ENCODE measurements at places on chromosomes 11 and 22.

DNA sequence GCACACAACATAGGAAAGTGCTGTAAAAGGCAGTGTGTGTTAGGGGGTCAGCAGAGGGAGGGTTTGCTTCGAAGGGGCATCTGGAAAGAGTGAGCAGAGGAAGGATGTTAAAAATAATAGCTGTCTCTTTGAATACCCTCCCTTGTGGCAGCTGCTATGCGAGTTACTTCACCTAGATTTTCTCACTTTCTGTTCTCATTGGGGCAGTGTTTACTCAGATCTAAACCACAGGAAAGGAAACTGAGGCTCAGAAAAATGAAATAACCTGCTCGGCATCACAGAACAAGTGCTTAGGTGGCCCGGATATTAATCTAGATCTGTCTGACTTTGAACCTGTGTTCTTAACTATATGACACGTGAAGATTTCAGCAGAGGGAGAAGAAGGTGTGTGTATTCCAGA is 125.3 kb downstream of the C11orf91 start:
- no peak for DNase-seq

GRCh38 chr22:40033586-40034380 is 39.0 kb downstream of the FAM83F start:
- DNase-seq, result no peak

DNA sequence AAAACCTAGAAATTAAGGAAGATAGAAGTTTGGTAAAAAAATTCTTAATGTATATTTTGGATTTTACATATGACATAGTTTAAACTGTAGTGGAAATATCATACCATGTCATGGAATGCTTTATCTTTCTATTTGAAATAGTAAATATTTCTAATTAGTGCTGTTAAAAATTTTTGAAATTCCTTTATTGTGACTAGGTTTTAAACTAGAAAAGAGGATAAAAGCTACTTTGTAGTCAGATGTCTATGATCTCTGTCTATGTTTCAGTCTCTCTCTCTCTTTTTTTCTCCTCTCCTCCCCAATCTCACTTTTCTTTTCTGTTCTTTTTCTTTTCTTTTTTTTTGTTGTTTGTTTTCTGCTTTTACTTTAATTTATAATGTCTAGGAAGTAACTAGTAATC is 226.2 kb downstream of the TMEM135 start:
- DNase-seq, result no peak

DNA sequence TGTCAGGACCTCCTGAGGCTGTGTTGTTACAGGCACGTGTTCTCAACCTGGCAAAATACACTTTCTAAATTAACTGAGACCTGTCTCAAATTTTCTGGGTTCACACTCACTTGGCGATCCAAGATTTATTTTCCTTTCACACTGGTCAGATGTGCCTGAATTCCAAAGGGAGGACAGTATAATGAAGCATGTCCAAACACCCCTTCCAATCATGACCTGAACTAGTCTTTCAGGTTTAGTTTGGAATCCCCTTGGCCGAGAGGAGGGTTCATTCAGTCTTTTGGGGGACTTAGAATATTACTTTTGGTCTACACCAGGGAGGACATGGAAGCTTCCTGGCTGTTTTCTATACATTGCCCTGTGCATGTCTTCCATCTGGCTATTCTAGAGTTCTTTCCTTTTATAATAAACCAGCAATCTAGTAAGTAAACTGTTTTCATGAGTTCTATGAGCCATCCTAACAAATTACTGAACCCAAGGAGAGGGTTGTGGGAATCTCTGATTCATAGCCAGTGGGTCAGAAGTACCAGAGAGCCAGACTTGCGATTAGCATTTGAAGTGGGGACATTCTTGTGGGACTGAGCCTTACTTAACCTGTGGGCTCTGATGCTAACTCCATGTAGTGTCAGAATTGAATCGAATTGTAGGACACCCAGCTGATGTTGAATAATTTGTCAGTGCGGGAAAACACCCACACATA is 14.8 kb upstream of the TMEM216 start:
- DNase-seq, result no peak

DNA sequence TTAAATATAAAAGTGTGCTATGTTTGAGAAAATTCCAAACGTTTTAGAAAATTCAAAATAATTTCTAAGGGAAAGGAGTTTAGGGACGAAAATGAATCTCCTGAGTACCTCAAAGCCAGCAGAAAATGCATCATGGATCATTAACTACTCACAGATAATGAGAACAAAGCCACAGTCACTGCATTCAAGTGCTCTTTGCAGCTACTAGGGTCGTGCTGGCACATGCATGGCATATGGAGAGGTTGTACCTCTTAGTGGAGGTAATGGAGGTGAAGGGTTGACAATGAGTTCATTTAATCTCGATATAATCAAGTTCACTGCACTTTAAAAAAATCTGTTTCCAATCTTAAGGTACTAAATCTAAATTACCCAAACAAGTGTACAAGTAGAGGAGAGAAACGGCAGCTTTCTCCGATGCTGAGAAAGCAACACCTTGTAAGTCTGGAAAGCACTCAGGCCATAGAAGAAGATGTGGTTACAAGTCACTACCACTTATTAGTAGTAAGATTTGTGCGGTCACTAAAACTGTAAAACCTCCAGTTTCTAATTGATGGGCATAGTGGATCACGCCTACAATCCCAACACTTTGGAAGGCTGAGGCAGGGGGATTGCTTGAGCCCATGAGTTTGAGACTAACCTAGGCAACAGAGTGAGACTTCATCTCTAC is 261.1 kb upstream of the ANO3 start:
- peak; percentile 99 for DNase-seq

DNA sequence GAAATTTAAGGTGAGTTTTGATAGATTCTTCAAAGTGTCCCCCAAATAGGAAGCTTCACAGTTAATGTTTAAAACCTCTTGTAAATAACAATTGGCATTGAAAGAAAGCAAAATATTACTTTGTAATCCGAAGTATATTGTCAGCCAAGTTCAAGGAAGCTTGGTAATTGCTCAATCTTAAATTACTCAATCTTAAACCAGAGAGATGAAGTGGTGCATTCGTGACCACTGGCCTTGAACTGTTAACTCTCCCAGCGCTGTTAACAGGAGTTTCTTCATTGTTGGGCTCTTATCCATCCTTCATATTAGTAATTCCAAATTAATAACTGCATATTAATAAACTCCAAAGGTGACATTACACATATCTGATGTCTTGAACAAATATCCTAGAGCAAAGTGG is 20.6 kb upstream of the FDX1 start:
- no peak for DNase-seq

GRCh38 chr11:25838918-25839625 is 492.9 kb upstream of the ANO3 start:
- no peak for DNase-seq

GRCh38 chr22:41757502-41757901 is 43.0 kb upstream of the CCDC134 start:
- DNase-seq, result no peak

DNA sequence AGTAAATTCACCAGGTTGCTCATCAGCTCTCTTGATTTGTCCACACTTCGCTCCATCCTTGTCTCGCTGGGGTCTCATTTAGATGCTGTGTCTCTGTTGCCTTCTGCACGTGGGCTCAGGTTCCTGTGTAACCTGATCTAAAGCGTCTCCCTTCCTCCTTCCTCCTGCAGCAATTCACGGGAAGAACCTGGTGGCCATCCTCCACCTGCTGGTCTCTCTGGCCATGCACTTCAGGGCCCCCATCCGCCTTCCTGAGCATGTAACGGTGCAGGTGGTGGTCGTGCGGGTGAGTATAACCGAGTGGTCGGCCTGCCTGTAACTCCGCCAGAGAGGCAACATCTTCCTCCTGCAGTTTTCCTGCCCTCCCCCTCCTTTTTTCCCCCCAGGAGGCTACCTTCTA is 48.0 kb upstream of the PARVG start:
- no peak for DNase-seq

DNA sequence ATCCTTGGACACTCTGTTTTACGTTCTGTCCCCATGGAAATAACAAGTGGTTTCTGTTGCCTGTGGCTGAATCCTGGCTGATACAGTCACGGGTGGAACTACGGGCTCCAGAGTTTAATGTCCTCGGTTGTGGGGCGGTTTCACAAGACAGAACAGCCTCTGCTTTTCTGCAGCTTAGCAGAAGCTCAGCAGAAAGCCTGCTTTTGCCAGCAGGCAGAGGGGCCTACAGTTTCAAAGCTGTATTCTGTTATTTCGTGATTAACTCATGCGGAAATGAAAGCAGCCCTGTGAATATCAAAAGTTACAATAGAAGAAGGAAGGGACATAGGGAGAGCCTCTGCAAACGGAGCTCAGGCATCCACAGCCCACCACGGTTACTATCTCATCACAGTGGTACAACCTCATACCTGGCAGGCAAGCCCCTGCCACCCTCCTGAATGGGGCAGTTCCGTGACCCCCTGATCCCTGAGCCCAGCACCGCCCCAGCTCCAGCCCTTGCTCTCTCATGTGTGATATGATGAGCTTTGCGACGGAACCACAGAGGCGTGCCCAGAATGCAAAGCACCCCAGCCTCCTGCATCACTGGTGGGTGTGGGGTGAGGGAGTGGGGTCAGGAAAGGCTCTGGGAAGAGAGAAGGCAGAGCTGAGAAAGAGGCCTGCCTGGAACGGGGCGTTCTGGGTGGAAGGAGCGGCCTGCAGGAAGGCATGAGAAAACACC is 360.6 kb downstream of the BRD1 start:
- DNase-seq, result no peak

DNA sequence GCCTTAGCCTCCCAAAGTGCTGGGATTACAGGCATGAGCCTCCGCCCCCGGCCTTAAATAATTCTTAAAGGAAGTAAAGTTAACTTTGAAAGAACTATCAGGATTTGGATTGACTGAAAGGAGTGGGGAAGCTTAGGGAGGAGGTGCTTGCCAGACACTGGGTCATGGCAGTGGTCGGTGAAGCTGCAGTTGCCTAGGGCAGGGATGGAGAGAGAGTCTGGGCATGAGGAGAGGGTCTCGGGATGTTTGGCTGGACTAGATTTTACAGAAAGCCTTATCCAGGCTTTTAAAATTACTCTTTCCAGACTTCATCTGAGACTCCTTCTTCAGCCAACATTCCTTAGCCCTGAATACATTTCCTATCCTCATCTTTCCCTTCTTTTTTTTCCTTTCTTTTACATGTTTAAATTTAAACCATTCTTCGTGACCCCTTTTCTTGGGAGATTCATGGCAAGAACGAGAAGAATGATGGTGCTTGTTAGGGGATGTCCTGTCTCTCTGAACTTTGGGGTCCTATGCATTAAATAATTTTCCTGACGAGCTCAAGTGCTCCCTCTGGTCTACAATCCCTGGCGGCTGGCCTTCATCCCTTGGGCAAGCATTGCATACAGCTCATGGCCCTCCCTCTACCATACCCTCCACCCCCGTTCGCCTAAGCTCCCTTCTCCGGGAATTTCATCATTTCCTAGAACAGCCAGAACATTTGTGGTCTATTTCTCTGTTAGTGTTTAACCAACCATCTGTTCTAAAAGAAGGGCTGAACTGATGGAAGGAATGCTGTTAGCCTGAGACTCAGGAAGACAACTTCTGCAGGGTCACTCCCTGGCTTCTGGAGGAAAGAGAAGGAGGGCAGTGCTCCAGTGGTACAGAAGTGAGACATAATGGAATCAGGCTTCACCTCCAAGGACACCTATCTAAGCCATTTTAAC is at the start of gene NNMT:
TSS of gene NNMT (plus strand) at position 724 of the 929 bp plus-strand sequence. CDS start at position 882, 158 bp downstream.
- no peak for DNase-seq

DNA sequence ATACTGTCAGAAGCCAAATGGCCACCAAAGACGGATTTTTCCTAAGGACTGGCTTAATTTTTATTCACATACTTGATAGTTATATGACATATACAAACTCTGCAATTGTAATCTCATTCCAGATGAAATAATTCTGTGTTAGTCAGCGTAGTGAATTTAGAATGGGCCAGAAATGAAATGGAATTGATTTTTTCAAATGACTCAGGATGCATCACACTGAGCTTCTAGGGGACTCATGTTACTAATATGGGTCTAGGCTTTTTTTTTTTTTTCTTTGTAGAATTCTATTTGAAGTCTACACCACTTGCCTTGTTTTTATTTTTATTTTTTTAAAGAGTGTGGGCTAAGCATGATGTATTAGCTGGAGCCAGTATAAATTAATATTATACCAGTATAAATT is 62.7 kb downstream of the SPECC1L start:
- DNase-seq, result no peak

DNA sequence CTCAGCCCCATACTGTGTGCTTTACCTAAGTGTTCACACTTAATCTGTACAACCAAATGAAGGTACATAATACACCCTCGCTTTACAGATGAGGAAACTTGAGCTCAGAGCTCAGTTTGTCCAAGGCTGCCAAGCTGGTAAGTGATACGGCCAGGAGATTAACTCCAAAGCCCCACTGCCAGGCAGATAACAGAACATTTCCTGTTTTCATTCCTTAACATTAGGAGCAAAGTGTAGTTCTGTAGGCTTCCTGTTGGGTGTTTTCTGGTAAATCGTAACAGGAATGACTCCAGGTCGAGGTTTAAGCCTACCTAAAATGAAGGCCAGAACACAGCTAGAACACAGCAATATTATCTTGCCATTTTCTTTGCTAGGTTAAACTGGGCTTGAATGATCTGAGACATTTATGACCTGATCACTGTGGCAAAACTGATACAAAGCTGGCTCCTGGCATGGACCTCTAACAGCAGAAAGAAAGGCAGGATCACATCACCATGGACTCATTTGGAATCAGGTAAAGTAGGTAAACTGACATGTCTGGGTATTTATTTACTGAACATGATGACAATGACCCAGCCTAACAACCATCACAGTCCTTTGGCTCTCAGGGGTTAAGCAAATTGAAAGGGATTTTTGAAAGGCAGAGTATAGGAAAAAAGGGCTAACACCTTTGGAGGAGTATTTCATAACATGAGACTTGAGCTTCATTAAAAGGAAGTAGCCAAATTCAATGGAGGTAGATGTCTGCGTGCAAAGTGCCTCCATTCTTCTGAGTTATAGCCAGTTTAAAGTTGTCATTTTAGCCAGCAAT is 3.9 kb upstream of the NUP50 start:
- DNase-seq, result no peak

- no peak for DNase-seq
Observed at GRCh38 chr11:102792604-102793003, 5.4 kb downstream of the MMP1 start.

- DNase-seq, result no peak
Observed at GRCh38 chr11:81203876-81204275, 1529.8 kb downstream of the FAM181B start.

GRCh38 chr11:44563711-44564110 is 1.8 kb upstream of the CD82 start:
- DNase-seq, result no peak

DNA sequence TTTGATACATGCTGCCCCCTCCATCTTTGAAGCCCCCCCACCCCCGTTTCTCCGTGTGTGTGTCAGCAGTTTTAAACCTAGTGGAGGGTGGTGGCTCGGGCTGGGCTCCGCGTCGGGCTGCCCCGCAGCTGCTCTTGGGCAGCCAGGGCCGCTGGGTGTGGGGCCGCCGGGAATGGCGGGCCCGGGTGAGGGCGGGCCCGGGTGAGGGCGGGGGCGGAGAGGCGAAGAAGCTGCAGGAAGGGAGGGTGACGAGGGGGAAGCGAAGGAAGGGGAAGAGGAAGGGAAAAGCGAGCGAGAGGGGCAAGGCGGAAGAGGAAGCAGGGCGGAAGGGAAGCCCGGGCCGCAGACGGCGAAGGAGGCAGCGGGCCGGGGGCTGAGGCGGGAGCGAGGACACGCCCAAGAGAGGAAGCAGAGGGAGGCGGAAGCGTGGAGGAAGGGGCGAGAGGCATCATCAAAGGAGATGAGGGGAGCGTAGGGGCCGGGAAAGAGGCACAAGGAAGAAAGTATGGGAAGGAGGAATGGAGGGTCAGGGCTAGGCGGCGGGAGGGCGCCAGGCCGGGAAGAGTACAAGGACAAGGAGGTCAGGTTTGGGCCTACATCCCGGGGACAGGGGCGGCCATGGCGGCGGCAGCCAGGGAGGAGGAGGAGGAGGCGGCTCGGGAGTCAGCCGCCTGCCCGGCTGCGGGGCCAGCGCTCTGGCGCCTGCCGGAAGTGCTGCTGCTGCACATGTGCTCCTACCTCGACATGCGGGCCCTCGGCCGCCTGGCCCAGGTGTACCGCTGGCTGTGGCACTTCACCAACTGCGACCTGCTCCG is 82.4 kb downstream of the BCR start:
- no peak for DNase-seq
